Transverse colon (tissue), 4 donors: ENCODE measurements at places on chromosomes 2 and 18. TPM values are rescaled to one million over a fixed set of nuclear protein-coding genes. Genes with fewer than 3 reads are reported as not detected.

- DNase-seq: no peak
Observed at GRCh38 chr2:174561972-174562370, 35.6 kb downstream of the WIPF1 start.

FOXD4L1 gene
- 0.16 TPM for total RNA-seq

DNA sequence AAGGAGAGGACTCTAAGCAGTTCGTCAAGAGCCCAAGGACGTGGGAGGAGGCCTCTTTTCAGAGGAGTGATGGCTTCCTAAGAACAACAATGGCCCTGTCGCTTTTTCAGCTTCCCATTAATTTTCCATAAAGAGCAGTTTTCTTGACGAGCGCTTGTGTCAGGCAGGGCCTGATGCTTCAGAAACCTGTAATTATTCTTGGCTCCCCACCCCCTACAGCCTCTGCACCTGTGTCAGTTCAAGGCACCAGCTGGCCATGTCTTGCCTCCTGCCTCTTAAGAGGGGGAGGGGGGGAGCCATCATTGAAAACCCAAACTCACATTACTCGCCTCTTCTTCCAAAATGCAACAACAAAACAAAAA lies 32.3 kb downstream of the KLF7 start:
- DNase-seq: no peak

CDCA7 gene
- total RNA-seq: 5.2 TPM

GRCh38 chr18:9436206-9436929 lies 38.9 kb upstream of the RALBP1 start:
- no peak for DNase-seq

RAD51AP2 gene
- 0.40 TPM for total RNA-seq

DPYSL5 gene
- not detected for total RNA-seq

- DNase-seq: no peak
Observed at GRCh38 chr2:120949027-120949956, 213.6 kb downstream of the GLI2 start.

C2orf72 gene
- 15.9 TPM for total RNA-seq
